ENCODE measurements at places on chromosomes 7 and 10.

- no peak for DNase-seq
These were observed 57.8 kb downstream of the EVX1 start for GRCh38 chr7:27300421-27300820.

DNA sequence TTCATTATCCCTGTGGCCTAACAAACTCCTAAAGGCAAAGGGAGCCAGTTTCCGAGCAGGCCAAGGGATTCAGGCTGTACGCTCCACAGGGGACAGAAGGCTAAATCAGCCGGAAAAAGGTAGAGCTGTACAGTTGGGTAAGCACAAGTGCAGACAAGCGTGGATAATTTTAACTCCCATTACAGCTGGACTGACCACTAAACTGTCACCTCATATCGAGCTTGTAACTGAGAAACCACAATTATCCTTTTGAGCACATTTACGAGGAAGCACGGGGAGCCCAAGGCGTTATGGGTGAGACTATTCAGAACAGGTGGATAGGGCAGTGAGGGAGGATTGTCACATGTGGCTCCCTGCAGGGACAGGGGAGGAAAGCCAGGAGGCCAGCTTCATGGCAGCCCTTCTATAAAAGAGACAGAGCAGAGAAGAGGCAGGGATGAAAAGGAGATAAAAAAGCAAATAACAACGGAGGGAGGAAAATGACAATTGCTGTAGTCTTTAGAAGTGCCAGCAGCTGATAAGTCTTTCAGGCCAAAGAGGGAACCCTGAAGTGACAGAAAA, 288.0 kb downstream of the FGFR2 start:
- peak; percentile 25 for DNase-seq

GRCh38 chr7:137768366-137768765, 78.4 kb downstream of the DGKI start:
- DNase-seq: no peak

DNA sequence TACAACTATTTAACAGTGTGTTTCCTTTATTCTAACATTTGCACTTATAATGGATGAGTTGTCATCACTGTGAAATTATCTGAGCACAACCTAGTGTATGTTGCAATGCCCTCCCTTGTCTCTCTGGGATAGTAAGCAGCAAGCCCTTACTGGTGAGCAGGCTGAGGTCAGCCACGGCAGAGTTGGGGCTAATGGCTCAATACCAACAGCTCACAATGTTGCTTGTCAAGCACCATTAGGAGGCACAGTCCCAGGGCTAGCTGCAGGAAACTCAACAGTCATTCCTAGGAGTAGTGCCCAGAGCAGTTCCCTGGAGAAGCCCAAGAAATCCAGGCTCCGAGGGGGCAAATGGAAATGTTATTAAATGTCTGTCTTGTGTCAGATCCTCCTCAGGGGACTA, 858.4 kb downstream of the GRID1 start:
- no peak for DNase-seq

DNA sequence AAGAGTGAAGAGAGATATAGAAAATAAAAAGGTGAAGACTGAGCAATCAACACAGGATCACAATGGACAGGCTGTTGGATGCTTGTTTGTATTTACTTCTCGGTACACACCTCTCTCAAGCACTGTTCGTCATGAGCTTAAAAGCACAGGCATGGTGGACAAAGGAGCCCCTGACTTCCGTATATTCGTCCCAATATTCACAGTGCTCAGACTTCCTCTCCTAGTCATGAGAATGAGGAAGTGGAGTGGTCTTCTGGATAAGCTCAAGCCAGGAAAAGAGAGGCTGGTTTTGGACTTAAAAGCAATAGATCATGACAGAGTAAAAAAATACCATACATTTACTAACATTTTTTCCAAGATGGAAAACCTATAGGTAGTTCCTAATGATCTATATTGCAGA, 172.5 kb downstream of the SORCS1 start:
- no peak for DNase-seq

- no peak for DNase-seq
These were observed 68.5 kb downstream of the SLC35B4 start for GRCh38 chr7:134248196-134248595.

DNA sequence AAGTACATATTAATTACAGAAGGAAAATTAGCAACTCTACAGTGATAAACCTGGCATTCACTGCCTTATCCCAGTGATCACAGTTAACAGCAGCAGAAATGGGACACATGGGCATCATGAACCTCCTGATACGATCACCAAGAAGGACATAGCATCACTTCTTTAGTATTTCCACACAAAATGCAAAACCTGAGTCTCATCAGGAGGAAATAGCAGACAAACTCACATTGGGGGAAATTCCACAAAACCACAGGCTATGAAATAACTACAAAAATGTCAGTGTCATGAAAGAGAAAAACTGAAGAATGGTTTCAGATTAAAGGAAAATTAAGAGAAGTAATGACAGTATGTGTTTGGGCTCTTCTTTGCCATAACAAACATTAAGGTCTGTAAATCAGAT, 12.0 kb upstream of the PURB start:
- no peak for DNase-seq

GRCh38 chr7:77747178-77747577, 50.9 kb downstream of the RSBN1L start:
- DNase-seq: no peak

GRCh38 chr10:29409241-29410054, 120.6 kb downstream of the LYZL1 start:
- DNase-seq: no peak

DNA sequence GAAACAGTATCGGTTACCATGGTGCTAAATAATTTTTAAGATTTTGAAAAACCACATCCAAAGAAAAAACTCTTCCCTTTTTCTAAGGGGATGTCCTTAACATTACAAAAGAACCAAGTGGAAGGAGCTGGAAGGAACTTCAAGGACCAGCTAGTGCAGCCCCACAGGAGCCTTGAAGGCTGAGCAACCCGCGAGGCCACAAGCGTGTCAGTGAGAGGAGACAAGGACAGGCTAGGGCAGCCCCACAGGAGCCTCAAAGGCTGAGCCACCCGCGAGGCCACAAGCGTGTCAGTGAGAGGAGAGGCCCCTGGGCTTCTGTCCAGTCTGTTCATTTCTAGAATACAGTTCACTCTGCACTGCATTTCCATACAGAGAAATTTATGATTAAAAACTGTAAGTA, 80.1 kb upstream of the ATP6V0A4 start:
- no peak for DNase-seq

- no peak for DNase-seq
These were observed 94.5 kb upstream of the CELF2 start for GRCh38 chr10:10923029-10923651.

- no peak for DNase-seq
These were observed 74.1 kb upstream of the C10orf90 start for GRCh38 chr10:126744571-126744970.

- DNase-seq: no peak
These were observed 39.3 kb downstream of the EPC1 start for GRCh38 chr10:32307609-32308008.

DNA sequence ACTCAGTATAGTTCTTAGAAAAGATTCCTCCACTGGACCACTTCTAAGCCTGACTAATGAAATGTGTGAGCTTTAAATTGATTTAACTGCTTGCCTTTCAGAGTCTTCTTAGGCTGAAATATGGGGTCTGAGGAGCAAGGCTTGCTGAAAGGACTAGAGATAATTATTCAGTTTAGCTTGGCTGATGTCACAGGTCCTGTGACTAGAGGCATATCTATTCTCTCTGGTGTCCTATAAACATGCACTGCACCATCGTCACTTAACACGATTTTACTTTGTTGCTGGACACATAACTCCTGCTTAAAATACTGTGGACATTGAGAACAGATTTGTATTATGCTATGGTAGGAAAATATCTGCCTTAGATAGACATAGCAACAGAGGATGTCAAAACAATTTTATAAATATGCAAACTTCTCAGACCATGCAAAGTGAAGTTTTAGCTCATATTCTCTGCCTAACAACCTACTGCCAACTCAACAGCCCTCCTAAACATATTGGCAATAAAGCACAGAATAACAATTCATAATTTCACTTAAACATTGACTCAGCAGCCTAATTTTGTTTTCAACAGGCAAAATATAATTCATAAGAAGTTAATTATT, 80.2 kb downstream of the RNF133 start:
- no peak for DNase-seq

DNA sequence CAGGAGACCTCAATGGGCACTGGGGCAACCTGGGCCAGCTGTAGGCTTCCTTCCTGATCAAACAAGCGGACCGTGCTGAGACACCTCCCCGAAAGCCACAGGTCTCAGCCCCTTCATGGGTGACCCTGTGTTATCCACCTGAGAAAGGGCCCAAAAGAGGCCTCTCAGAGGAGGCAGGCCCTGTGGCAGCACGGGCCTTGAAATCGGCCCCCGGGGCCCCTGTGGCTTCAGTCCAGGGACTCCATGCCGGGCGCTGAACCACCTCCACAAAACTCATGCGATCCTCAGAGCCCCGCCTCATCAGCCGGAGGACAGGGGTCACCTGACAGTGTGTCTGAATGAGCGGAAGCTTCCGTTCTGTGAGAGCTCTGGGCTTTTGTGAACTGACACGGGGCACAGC, 307.1 kb downstream of the PAXIP1 start:
- no peak for DNase-seq

- DNase-seq: no peak
These were observed 67.2 kb upstream of the PPP2R2D start for GRCh38 chr10:131833446-131834080.

DNA sequence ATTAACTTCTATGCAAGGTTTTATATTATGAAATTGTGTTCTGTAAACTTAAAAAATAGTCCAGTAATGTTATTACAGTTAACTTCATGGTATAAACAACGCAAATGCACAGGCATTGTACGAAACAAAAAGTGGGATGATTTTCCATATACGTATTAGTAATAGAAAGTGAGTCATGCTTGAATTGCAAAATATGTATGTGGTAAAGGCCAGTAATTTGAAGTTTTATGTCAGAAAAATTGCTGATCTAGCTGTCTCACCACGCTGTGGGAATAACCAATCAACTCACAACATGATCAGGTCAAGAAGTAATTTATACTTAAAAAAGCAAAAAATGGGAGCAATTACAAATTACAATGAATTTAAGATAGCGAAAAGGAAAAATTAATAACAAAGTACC, 37.0 kb upstream of the GLI3 start:
- DNase-seq: no peak
